Occipital lobe (tissue), 3 donors: ENCODE measurements at places on chromosomes 7 and 10.

DNA sequence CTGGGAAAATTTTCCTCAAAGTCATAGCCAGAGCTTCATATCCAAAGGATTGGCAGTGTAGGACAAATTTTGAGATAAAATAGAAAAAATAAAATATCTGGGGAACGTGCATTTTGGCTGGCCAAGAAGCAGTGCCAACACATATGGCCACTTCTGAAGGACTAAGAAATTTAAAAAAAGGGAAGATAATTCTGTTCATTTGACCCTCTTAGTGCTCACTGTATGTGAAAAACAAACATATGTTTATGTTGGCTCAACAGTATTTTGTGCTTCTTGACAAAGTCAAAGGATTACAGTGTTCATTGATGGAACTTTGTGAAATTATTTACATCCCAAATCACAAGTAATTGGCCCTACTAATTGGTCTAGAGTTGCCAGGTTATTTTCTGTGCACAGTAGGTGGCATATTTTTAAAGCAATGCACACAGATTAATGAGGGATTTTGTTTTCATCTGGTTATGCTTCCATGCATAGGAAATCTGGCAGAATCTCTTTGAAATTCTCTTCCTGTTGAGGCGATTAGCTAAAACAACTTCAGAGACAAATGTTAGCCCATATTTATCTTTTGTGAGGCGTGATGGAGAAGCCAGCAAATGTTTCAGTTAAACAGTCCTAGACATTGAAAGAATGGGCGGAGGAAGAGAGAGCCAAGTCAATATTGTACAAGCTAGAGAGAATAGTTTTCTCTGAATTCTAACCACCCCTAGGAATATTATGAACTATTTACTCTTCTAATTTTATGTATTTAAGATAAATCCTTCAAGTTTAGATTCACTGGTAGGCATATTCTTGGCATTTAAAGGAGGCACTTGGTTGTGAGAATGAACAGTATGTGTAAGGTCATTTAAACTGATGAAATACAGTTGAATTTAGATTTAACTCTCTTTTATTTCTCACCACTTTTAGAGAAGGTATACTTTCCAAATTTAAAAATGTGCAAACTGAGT lies 237.7 kb upstream of the MBL2 start:
- no peak for DNase-seq

GRCh38 chr7:44151956-44152355 lies 10.8 kb upstream of the MYL7 start:
- no peak for DNase-seq

DNA sequence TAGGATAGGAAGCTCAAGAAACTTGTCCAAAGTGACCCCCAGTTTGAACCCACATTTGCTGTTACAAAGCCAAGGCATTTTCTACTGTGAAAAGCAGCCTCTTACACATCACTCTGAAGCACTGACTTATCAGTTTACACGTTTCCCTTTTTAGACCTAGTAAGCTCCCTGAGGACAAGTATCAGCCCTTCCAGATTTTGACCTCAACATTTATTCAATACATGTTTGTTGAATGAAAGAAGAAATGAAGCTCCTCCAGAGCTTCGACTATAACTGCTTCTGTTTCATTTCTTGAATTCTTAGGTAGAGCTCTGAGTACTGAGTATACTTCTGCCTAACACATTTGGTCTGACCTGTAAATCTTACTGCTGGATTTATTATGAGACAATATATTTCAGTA lies 2.7 kb downstream of the WASL start:
- DNase-seq, result no peak

GRCh38 chr7:71482284-71482683 lies 350.3 kb downstream of the GALNT17 start:
- no peak for DNase-seq

- DNase-seq, result no peak
Measured at GRCh38 chr10:13614530-13615332, 28.0 kb downstream of the PRPF18 start.

GRCh38 chr10:31769564-31769963 lies 159.1 kb downstream of the ARHGAP12 start:
- no peak for DNase-seq

DNA sequence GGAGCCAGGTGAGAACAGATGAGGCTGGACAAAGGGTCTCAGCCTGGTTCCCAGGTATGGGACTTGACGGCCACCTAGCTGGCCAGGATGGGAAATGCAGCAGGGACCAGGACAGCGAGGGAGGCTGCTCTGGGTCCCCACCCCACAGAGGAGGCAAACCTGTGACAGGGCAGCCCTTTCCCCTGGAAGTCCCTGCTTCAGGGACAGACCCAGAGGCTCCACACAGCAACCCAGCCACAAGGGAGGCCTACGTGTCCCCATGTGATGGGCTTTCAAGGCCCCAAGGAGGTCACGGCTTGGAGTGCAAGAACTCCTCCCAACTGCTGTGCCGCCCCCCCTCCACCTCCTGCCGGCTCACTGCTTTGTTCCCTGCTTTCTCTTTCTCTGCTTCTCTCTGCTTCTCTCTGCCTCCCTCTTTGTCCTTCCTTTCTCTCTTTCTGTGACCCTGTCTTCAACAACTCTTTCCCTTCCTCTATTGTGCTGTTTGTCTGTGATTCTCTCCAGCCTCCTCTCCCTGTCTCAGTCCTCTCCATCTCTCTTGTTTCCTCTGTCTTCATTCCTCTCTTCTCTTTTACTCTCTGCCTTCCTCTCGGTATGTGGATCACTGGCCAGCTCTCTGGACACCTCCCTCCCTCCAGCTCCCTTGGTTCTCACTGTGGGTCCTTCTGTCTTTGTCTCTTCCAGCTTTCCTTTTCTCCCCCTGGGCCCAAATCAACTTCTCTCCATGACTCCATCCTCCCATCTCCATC lies 9.6 kb upstream of the EIF5AL1 start:
- DNase-seq, result no peak

GRCh38 chr7:842431-843031 lies 10.3 kb downstream of the SUN1 start:
- DNase-seq, result no peak

- no peak for DNase-seq
Measured at GRCh38 chr7:70710011-70710480, 421.9 kb upstream of the GALNT17 start.

DNA sequence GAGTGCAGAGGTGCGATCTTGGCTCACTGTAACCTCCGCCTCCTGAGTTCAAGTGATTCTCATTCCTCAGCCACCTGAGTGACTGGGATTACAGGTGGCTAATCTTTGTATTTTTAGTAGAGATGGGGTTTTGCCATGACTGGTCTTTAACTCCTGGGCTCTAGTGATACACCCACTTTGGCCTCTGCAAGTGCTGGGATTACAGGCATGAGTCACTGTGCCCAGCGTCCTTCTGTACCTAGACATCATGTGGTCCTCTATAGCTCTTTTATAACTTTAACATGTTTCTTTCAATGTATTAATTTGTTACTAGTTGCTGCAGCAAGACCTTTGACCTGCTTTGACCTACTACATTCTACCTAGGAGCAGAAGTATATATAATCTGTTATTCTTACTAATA lies 38.7 kb upstream of the BICC1 start:
- DNase-seq, result no peak

GRCh38 chr7:126203185-126203584 lies 1049.6 kb downstream of the GRM8 start:
- no peak for DNase-seq

- DNase-seq, result no peak
Measured at GRCh38 chr7:7919449-7919945, 49.1 kb upstream of the GLCCI1 start.

GRCh38 chr10:129971381-129972144 lies 7.5 kb upstream of the EBF3 start:
- no peak for DNase-seq

- DNase-seq, result no peak
Measured at GRCh38 chr10:91702620-91703019, 69.7 kb upstream of the PPP1R3C start.

- DNase-seq, result no peak
Measured at GRCh38 chr10:79262131-79262530, 85.1 kb upstream of the PPIF start.

DNA sequence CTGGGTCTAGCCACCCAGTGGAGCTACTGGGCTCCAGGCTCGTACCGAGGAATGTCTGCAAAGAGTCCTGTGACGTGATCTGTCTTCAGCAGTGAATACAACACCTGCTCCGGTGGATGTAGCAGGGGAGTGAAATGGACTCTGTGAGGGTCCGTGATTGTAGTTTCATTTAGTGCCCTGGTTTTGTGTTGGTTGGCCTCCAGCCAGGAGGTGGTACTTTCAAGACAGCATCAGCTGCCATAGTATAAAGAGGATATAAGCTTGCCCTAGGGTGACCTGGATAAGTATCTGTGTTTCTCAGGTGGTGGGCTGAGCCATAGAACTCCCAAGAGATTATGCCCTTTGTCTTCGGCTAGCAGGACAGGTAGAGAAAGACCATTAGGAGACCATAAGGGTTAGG lies 24.6 kb upstream of the WNT2 start:
- DNase-seq, result no peak

- DNase-seq, result no peak
Measured at GRCh38 chr7:98559958-98560357, 57.1 kb upstream of the NPTX2 start.
